ENCODE measurements at places on chromosomes 2 and 18.

DNA sequence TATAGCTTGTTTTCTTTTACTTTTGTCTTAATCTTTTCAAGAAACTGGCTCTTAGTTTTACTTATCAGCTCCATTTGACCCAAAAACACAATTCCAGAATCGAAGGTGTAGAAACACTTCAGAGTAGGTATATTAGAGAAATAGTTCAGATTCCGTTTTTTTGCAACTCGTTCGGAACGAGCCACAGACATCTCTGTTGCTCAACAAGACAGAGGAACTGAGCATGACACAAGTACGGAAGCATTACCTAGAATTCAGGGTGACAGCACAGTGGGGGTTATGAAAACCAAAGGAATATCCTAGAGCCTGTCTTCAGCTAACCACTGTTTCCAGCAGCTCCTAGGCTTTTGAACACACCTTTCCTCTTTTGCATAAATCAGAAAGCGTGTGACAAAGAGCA is 5.0 kb downstream of the HRH4 start:
- no peak for DNase-seq

GRCh38 chr2:6312367-6312766 is 553.3 kb downstream of the CMPK2 start:
- DNase-seq = no peak

DNA sequence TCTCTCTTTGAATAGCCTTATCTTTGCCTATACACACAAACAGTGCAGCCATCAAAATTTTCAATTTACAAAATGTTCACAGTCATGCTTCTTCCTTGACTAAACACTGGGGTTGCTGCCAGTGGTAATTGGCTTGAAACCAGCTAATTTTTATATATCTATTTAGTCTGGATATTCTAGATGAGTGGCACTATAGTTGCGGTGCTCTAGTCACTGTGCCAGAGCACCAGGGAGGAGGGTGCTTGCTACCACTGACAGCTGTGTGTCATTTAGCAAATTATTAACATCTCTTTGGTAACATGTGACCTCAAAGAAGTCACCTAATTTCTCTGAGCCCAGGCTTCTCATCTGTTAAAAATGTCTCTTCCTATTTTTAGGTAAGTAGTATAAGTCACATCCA is 130.4 kb downstream of the MEIS1 start:
- DNase-seq = no peak

- DNase-seq = peak; percentile 29
Measured at GRCh38 chr2:200279857-200280256, 26.6 kb upstream of the SPATS2L start.

- peak; percentile 35 for DNase-seq
Measured at GRCh38 chr18:3248062-3248657, 559 bp downstream of the MYL12A start.

DNA sequence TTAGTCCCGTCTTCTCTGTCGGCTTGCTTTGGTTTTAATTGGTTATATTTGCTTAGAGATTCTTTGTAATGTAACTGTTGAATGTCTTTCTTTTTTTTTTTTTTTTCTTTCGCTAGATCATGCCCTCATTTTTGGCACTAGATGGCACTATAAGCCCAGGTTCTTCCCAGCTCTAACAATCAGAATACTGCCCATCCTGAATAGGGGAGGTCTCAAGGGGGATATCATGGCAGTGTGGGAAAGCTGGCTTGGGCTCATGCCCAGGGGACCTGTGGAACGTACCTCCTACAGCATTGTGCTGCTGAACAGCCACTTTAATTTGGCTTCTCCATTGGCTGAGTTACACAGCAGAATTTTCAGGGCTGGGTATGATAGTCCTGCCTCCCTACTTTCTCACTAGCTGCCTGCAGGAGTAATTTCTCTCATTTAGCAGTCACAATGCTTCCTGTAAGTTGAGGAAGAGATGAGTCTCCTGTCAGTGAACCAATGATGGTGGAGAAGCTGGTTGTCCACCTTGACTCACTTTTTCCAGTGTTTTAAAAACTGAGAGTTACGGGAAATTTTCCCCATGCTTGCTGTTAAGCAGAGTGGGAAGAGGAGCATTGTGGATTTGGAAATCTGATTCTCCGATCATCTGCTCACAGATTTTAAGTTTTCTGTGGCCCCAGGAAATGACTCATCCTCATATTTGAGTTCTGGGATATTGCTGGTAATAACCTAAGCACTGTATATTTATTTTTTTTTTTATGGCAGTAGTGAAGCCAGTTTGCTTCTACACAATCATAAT is 47.2 kb downstream of the RAD51AP2 start:
- DNase-seq = peak; percentile 58

DNA sequence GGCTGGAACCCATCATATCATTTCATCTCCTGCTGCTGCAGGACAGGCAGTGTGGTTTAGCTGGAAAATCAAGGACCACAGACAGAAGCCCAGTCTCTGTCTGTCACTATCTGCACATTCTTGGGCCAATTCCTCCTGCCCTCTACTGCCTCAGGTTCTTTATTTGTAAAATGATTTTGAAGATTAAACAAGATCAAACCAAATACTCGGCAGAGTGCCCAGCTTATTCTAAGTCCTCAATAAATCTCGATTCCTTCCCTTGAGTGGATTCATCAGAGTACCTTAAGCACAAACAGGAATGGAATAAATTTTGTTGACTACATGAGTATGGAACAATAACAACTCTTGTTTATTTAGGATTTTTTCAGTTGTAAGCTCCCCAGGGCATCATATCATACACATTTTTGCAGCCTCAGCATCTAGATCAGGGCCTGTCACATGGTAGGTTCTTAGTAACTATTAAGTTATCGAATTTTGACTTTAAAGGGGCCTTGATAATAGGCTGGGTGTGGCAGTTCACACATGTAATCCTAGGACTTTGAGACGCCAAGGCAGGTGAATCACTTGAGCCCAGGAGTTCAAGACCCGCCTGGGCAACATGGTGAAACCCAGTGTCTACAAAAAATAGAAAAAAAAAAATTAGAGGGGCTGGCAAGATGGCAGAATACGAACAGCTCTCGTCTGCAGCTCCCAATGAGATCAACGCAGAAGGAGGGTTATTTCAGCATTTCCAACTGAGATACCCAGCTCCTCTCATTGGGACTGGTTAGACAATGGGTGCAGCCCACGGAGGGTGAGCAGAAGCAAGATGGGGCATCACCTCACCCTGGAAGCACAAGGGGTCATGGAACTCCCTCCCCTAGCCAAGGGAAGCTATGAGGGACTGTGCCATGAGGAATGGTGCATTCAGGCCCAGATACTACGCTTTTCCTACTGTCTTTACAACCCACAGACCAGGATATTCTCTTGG is 11.1 kb downstream of the RHOB start:
- no peak for DNase-seq

GRCh38 chr2:221308507-221309066 is 263.5 kb downstream of the EPHA4 start:
- DNase-seq = no peak

- DNase-seq = no peak
Measured at GRCh38 chr2:207151048-207151447, 14.7 kb downstream of the KLF7 start.

- DNase-seq = no peak
Measured at GRCh38 chr2:215178121-215178520, 39.7 kb upstream of the ABCA12 start.

DNA sequence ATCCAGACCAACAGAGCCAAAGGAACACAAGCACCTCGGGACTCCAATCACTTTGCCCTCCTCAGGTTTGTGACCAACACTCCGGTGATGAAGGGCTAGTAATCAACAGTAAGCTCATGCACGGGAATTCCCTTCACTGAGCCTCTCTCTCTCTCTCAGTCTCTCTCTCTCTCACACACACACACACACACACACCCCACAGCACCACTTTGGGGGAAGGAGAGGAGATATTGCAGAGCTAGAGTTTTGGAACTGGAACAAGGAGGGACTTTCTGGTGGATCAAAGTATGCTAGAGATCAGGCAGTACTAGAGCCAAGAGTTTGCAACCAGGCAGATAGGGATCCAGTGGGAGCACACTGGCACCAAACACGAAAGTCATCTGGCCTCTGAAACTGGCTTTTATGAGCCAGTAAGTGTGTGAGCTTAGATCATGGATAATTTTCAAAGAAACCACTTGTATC is 98.7 kb downstream of the ANKRD44 start:
- no peak for DNase-seq

GRCh38 chr2:56088411-56088810 is 95.4 kb upstream of the CCDC85A start:
- peak; percentile 2 for DNase-seq

DNA sequence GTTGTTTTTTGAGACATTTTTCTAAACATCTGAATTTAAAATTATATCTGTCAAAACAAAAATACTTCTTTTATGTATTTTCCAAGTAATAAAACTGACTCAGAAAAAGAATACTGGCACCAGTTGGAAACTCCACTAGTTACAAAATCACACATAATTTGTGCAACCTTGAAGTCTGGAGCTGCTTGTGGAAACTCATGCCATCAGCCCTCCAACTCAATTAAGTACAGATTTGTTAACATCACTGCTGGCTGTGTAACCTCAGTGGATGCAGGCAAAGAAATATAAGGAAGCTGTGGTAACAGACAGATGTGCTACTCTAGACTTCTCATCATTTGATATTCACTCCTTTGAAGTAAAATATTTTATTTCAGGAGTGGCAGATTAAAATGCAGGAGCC is 30.0 kb upstream of the RAPH1 start:
- DNase-seq = no peak

DNA sequence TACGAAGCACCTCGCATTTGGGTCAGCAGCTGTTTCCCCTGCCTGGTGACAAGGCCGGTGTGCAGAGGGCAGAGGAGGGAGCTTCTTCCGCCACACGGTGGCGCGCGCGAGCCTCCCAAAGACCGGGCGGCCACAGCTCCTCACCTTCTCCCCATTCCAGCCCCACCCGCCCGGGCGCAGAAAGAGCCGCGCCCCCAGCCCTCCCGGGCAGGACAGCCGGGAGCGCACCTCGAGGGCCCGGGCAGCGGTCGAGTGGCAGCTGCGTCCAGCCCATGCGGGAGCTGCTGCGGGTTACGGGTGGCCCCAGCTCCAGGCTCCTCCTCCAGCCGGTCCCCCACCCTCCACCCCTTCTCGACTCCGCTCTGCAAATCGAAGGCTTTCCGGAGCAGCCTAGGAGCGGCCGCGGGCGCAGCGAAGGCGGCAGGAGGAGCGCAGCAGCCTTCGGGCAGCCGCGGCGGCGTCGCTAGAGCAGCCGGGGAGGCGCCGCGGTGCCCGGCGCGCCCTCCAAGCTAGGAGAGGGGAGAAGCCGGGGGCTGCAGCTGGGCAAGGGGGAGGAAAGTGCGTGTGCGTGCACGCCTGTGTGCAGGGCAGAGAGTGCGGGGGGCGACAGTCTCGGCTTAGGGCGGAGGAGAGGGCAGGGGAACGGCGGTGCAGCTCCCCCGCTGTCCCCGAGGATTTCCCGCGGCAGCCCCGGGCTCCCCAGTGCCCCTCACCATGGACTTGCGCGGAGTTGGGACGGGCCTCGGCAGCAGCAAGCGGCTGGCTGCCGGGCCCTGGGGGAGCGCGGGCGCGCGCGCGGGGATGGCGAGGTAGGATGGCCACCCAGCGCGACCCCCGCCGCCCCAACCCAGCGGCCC is at the start of gene CCDC85A:
CCDC85A (plus strand) TSS at position 348 of the 857 bp plus-strand sequence. CDS start 635 bp downstream, outside the sequence.
- peak; percentile 76 for DNase-seq

DNA sequence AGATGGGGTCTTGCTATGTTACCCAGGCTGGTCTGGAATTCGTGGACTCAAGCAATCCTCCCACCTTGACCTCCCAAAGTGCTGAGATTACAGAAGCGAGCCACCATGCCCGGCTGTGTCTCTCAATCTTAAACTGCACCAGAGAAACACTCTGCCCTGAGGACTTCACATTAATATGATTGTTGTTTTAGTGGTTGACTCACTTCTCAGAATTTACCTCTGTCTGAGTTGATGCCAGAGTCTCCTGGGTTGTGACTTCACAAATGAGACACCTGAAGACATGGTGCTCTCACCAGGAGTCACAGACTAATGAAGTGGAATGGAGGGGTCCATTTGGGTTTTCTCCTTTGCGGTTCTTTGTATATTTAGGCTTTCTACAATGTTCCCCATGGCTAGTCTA is 61.0 kb upstream of the TGIF1 start:
- DNase-seq = no peak

GRCh38 chr2:10202131-10202665 is 79.7 kb downstream of the RRM2 start:
- peak; percentile 53 for DNase-seq

DNA sequence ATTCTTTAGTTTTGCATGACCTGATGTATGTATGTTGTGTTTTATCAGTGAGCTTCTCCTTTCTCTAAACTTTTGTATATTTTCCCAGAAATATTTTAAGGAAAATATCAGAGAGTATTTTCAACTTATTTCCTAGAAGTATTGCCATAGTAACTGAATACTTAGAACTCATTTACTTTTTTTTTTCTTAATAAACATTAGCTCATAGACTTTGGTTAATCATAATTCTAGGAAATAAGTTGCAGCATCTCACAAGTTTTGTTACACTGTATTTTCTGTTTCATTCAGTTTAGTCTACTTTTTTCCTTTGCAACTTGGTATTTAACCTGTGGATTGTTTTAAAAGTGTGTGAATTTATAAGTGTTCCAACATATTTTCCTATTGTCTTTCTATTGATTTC is 27.5 kb downstream of the SMCHD1 start:
- no peak for DNase-seq

DNA sequence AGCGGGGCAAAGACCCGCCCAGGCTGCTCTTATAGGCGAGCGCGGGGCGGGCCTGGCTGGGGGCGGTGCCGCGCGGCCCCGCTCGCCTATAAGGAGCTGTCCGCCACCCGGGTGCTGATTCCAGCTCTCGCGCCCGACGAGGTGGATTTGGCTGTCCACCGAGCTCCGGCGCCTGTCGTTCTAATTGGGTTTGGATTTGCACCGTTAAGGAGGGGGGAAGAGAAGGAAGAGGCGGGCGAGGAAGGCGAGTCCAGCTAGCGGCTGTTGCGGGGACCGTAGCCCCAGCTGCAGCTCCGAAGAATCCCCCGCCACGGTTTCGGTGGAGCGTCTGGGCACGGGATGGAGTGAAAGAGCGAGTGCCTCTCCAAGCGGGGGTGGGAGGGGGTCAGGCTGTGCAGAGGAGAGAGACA is at the start of gene CNTNAP5:
CNTNAP5 (plus strand) TSS at position 117 of the 410 bp plus-strand sequence. CDS start 364 bp downstream, outside the sequence.
- peak; percentile 20 for DNase-seq

- peak; percentile 19 for DNase-seq
Measured at GRCh38 chr2:238141541-238142318, 3.3 kb downstream of the KLHL30 start.

- DNase-seq = no peak
Measured at GRCh38 chr2:43430489-43430888, 165.3 kb downstream of the THADA start.

All from fibroblast of skin of scalp (primary cell).